ENCODE measurements at places on chromosomes 1 and 21.
A peak's percentile ranks its signal among the peaks of the same experiment; 100 is the strongest.

DNA sequence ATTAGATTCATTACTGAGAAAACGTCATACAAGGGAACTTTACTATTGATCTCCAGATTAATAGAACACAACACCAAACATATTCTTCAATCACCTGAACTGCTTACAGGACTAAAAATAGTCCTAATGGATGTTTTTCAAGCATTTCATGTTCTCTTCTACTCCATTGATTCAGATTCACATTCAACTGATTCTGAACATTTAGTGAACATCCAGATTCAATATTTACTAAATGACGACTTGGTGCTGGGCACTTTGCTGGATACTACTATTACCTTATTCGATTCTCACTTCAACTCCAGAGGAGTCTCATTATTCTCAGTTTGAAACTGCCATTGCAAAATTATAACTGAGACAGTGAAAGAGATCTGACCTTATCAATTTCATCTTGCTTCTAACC, 18.8 kb upstream of the SUCO start:
- DNase-seq, result no peak

DNA sequence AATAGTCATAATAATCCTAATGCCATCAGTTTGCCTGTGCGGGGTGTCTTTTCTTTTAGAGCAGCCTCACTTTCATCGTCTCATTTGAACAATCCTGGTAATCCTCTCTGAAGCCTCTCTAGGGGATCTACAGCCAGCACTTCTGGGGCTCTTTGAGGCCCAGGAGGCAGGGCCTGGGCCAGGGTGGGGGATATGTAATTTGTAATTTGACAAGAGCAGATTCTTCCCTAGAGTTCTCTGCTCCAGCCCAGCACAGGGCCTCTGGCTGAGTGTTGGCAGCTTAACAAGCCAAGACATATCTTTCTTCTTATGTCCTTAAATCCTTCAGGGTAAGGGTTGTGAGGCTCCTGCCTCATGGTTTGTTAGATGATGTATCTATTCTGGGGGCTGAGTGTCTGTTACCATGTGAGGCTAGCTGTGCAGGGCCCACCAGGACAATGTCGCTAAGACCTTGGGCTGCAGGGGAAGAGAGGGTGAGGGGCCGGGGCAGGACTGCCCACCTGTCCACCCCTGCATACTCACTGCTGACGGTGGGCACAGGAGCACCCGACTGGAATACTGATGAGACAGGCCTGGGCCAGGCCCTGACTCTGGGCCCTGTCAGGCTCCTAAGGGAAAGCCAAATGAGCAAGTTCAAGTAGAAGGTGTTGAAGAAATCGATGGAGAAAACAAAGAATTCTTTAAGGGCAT, 45.3 kb upstream of the PARP1 start:
- no peak for DNase-seq

GRCh38 chr1:93591676-93592550, 89.7 kb downstream of the BCAR3 start:
- no peak for DNase-seq

- DNase-seq, result no peak
Observed at GRCh38 chr21:36355868-36356267, 29.3 kb upstream of the CHAF1B start.

- peak; percentile 62 for DNase-seq
Observed at GRCh38 chr21:25005388-25005787, 601.9 kb downstream of the MRPL39 start.

GRCh38 chr1:235703506-235703905, 53.9 kb upstream of the GNG4 start:
- DNase-seq, result peak; percentile 61

DNA sequence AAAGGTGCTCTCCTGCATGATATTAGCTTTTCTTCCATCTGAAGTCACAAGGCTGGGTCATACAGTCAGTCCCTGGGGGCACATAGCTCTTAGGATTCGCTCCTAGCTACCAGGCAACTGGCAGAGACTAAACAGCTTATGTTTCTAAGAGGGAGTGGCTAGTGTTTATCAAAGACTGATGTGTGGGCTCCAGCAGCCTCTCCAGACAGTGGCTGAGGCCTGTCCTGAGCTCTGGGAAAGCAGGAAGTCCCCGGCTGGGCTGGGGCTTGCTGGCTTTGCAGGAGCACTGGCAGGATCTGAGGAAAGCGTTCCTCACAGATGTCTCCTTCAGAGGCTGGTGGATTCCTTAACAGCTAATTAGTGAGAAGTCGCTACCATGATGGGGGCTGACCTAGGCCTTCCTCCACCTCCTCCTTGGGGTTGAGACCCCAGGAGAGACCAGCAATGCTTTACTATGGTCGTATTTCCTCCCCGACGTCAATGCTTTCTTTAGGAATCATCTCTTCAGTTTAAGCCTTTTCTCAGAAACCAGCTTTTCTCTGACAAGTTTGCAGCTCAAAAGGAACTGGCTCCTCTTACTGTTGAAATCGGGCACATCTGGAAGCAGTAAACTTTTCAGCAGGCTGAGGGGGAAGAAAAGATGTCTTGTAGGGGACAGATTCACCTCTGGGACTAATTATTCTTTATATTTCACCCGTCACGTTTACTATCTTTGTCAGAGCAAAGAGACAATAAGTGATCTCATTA, 33.5 kb upstream of the HHAT start:
- DNase-seq, result peak; percentile 68

DNA sequence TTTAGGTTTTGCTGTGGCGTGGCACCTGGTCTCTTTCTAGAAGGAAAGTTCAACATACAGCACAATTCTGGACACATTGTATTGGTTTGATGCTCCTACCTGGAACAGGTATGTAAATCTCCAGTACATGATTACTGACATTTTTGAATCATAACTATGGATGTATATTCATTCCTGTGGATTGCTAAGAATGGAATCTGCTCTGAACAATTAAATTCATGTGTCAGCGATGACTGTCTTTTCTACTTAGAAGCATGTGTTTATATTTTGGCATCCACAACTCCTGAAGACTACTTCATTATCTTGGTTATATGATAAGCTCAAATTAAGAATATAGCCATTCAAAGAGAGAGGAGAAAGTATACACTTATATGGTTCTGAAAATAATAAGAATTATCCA, 291.8 kb downstream of the CHRM3 start:
- DNase-seq, result no peak

DNA sequence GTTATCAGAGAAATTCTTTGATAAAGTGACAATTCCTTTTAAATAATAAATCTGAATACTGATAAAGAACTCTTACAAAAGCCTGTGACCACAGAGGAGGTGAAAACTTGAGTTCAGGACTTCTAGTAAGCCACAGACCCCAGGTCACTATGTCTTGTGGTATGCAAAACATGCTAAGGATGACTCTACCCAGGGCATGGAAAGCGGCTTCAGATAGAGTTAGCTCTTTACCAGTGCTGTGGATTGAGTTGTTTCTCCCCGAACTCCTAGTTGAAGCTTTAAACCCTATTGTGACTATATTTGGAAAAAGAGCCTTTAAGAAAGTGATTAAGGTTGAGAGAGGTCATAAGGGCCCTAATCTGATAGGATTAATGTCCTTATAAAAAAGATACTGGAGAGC, 42.3 kb downstream of the HLX start:
- no peak for DNase-seq

DNA sequence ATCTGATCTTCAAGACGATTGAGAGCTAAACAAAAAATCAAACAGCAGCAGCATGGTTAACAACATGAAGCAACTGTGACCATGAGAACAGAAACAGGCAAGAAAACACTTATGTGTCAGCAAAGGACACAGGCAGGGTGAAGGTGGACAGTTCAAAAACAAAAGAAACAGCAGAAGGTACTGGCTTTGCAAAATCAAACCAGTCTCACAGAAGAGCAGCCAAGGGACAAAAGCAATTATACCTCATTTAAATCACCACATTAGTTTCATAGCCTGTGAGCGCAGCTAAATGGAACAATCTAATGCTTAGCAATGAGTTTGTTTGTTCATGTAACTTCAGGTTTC, 59.1 kb downstream of the CAPN2 start:
- no peak for DNase-seq

- no peak for DNase-seq
Observed at GRCh38 chr1:235775246-235775860, 91.4 kb downstream of the LYST start.

DNA sequence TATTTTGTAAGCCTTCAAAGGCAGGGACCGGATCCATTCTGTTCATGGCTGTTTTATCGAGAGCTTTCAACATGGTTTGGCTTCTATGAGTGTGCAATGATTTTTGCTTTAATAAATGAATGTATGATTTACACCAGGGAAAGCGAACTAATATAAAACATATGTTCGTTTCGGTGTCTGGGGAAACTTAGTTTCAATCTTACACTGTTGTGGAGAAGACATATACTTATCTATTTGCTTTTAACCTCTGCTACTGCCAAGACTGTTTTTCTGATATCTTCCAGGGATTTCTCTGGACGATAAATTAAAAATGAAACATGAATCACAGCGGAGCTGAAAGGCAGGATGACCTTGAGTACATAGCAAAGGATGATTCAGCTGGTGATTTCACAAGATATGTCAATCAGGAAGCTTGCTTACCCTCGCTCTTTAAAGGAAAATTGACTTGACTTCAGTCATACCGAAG, 14.7 kb upstream of the CYYR1 start:
- DNase-seq, result peak; percentile 58

DNA sequence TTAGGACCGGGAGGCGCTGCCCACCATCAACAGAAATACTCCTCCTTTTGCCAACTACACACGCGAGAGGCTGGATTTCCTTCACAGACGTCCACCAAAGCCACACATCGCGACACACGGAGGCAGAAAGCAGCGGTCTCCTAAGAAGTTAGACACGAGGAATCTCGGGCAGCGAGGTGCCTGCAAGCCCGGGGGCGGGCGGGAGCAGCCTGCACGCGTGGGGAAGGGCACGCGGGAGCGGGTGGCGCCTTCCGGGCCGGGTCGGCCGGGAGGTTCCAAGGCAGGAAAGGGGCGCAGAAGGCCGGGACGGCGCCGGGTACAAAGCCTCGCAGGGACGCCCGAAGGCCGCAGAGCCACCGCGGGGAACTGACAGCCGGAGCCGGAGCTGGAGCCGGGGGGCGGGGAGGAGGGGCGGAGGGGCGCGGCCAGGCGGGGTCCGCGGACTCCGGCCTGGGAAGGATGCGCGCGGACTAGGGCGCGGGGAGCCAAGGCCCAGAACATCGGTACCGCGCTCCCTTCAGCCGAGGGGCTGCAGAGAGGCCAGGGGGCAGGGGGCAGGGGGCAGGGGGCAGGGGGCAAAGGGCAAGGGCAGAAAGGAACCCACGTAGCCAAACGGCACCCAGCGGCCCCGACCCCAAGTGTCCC, 722 bp downstream of the NPHP4 start:
- DNase-seq, result peak; percentile 26
